ENCODE measurements at places on chromosomes 12 and 14.

DNA sequence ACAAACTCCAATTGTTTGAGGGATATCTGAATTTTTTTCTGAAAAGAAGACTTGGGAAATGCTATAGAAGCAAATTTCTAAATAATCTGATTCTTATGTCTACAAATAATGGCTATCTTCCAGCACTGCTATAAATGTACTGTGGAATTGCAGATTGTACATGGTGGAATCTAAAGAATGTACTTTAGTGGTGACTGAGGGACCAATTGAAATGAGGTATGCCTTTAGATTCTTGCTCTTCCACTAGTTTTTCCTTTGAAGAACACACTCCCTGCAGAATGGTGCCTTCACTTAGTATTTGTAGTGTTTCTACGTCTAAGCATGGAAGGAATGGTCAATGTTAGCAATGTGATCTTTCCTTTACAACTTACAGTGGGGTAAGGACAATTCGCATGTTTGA lies 11.7 kb upstream of the PRB4 start:
- no peak for DNase-seq

- no peak for DNase-seq
Measured at GRCh38 chr12:106074706-106075392, 63.9 kb downstream of the NUAK1 start.

DNA sequence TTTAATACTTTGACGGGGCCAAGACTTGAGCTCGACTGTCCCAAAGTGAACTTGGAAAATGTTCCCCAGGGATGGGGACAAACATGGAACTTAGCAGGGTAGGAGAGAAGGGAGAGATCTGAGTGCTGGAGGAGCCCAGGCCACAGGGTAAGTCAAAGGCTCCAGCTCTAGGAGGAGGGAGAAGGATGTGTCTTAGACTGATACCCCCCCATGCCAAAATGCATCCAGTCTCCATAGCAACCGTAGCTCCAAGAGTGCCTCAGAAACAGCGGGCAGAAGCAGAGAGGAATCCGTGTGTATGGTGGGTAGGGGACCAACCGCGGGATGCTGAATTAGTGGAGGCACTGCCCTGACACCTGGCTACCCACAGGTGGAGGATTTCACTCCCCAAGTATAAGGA lies 845 bp upstream of the AGAP2 start:
- DNase-seq: no peak

DNA sequence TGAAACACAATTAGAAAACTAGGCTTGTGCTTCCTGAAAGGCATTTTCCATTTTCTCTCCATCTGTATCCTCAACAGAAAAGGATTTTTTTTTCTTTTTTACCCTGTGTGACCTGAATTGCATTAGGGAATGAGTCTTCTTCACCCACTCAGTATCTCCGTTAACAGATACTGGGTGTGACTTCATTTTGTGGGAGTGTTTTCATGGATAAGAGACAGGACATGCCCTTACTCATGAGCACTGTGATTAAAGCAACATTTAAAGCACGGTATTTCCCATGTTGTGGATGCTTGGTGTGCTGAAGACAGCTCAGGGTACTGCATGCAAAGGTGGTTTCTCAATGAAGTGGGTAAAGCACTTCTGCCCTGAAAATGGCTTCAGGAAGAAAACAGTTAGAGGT lies 1397.3 kb upstream of the TMEM132C start:
- no peak for DNase-seq
